ENCODE measurements at places on chromosomes 2 and 18. TPM values are rescaled to one million over a fixed set of nuclear protein-coding genes. Genes with fewer than 3 reads are reported as not detected.

HNRNPA3 gene
- polyA plus RNA-seq, result 48.5 TPM

KIF5C gene
- 2.1 TPM for polyA plus RNA-seq

LIPG gene
- polyA plus RNA-seq, result 36.9 TPM

SLC9A4 gene
- 1.6 TPM for polyA plus RNA-seq

GPR45 gene
- polyA plus RNA-seq, result not detected

RAPH1 gene
- 8.3 TPM for polyA plus RNA-seq

RAB6D gene
- polyA plus RNA-seq, result 1.5 TPM

DNA sequence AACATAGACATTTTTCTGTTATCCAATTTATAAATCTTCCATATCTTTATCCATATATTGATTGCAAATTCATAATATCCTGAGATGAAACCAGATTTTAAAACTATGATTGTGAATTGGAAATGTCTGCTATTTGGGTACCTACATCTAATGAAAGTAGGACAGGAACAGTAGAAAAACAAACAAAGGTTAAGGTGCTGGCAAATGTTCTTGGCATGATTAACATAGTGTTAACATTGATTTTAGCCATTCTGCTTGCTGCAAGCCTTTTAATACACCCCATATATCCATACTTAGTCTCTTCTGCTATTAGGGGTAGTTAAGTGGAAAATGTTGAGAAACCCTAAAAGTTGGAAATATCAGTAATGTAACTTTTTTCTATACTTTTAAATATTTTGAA lies 152.0 kb downstream of the KCNJ3 start:
- DNase-seq, result no peak

DNA sequence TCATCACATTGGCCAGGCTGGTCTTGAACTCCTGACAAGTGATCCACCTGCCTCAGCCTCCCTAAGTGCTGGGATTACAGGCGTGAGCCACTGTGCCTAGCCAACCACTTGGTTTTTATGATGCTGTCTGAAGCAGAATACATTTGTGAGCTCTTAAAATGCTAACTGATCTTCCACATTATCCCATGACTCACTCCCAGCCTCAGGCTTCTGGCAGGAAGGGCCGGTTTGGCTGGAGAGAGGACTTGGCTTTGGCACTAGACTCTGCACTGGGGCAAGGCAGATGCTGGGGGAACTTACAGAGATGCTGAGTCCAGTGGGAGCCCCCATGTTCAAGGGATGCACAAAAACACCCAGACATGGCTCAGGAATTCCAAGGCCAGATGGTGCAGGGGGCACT lies 40.5 kb upstream of the SH3BP4 start:
- no peak for DNase-seq

DNA sequence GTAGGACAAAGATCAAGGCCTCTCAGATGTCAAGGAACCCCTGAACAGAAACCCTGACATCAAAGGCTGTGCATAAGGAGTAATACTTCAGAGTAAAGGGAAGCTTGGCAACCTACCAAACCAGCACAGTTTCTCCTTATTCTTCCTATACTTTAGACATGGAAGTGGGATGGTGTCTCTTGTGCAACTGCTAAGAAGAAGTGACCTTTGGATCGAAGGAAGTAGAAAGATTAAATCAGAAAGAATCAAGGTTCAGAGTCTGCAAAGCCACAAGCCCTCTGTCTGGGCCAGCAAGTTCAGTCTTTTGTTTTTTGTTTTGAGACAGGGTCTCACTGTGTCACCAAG lies 66.2 kb upstream of the SLC39A10 start:
- DNase-seq, result peak; percentile 35

- DNase-seq, result peak; percentile 49
These were observed 243.2 kb upstream of the HDAC4 start for GRCh38 chr2:239644011-239644410.

GRCh38 chr2:239762655-239763269 lies 262.4 kb downstream of the NDUFA10 start:
- no peak for DNase-seq

GRCh38 chr2:96950381-96951124 lies 35.8 kb downstream of the FAM178B start:
- no peak for DNase-seq

DNA sequence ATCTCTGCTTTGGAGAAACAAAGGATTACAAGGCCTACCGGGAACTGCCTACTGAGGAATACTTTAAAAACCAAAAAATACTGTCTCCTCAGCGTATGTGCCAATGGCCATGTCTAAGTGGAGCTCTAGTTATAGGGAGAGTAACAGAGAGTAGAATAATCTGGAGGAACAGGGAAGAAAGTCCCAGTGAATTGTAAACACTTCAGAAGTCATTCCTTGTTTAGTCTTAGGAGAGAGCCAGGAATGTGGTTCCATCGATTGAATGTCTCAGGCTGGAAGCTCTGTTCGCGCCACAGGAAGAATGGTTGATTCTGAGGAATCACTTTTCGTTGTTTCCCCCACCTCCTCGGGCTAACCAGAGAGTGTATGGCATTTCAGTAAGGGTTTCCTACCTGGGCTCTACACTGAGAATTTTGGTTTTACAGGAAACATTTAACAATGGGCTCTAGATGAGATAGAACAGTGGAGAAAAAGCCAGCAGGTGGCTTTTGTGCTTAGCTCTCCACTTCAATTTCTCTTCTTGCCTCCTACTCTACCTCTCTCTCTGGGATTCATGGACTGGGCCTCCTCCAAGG lies 88.7 kb downstream of the ACVR1 start:
- DNase-seq, result no peak

Data from hepatocyte (in vitro differentiated cells).